ENCODE measurements at places on chromosomes 5 and 9. TPM values are rescaled to one million over a fixed set of nuclear protein-coding genes. Genes with fewer than 3 reads are reported as not detected.

The S100Z gene
- 4.2 TPM for total RNA-seq

The ENTPD2 gene
- total RNA-seq = not detected

The AGXT2 gene
- total RNA-seq = not detected

The TRIM7 gene
- total RNA-seq = 4.0 TPM

The TJP2 gene
- total RNA-seq = 26.2 TPM

DNA sequence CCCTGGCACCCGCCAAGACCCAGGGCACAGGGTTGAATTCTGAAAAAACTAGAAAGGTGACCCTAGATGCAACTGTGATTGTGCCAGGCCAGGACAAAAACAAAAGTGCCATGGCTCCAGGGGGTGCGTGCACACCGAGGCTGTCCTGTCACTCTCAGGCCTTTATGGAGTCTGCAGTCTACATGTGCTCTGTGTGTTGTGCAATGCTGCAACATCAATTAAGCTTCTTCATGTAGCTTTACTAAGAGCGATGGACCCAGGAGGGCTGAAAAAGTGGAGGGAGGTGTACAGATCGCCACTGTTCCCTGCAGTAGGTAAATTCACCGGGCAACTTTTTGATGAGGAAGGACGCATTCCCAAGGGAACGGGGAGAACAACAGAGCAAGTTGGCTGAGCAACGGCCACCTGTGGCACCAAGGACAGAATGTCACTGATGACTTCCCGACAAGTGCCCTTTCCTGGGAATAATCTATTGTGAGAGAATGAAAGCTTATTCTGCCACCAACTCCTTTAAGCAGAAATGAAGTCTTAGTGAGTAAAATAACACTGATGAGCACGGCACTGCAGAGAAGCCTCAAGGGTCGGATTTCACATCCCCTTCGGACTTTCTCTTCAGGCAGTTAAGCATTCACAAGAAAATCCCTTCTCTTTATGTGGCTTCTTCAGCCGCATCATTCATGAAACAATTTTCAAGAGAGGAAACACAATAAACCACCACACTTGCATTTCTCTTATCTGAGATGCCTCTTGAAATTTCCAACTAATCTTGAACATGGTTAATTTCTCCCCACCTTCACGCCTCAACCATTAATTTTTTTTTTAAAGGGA lies 149.6 kb downstream of the DROSHA start:
- DNase-seq = no peak

DNA sequence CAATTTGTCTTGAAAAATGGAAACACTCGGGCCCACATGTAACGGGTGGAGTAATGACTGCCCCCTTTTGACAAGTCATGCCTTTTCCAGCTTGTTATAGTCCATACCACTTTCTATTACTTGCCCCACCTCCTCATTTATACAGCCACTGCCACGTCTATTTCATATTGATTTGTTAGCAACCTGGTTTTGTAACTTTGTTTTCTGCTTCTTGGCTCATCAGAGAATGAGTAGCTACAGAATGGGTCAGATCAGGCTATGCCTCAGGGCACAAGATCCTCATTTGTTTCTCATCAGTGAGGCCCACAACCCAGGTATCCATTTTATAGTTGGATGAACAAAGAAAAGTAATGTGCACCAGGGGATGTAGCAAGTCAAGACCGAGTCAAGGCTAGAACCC lies 1.7 kb downstream of the GFRA3 start:
- DNase-seq = no peak

- DNase-seq = peak; percentile 20
These were observed 26.7 kb downstream of the NDUFS6 start for GRCh38 chr5:1827886-1828397.

- DNase-seq = no peak
These were observed 87.4 kb downstream of the LMX1B start for GRCh38 chr9:126700903-126701812.

GRCh38 chr5:34657274-34657921 lies 1.3 kb downstream of the RAI14 start:
- no peak for DNase-seq

DNA sequence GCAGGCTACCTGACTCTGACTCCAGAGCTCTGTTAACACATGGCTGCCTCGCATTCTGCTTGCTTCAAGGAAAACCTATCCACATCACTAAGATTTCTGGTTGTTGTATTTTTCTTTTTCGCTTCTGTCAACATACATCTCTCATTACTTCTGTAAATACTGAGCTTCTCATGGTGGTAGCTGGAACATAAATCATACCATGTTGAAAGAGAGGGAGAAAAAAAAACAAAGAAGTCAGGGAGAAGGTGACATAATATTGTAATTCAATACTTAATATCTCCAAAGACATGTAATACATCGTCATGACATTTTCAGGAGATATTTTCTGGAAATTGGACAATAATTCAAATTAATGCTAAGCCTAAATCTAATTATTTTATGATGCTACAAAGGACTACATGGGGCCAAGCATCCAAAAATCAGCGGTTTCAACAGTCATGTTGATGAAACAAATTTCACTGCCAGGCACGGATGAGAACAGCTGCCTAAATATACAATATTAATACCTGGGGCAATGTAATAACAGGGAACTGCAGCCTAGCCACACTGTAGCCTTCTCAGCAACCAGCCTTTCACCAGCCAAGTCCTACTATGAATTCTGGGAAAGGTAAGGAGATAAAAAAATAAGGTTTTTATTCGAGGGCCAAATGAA lies 332.0 kb downstream of the TRIM32 start:
- no peak for DNase-seq

GRCh38 chr5:132064140-132064539 lies 3.7 kb downstream of the IL3 start:
- DNase-seq = no peak

GRCh38 chr5:97550164-97550563 lies 367.1 kb upstream of the RIOK2 start:
- DNase-seq = no peak

- DNase-seq = no peak
These were observed 139.5 kb downstream of the RGS3 start for GRCh38 chr9:113603048-113603375.

DNA sequence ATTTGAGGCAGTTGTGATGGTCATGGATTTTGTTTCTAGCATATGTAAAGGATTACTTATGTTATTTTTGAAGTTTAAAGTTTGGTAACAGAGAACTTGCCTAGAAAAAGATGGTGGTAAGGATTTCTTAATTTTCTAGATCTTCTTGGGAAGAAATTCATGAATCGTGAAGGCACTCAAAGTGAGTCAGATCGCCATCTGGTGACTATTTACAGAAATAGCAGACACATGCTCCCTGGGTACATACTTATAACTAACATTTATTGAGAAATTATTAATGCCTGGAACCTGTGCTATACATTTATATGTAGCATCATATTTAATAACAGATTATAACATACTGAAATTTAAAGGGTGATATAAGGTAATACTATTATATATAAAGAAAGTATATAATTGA lies 299.7 kb downstream of the IZUMO3 start:
- DNase-seq = no peak

- DNase-seq = no peak
These were observed 203.2 kb downstream of the IZUMO3 start for GRCh38 chr9:24342457-24342856.

DNA sequence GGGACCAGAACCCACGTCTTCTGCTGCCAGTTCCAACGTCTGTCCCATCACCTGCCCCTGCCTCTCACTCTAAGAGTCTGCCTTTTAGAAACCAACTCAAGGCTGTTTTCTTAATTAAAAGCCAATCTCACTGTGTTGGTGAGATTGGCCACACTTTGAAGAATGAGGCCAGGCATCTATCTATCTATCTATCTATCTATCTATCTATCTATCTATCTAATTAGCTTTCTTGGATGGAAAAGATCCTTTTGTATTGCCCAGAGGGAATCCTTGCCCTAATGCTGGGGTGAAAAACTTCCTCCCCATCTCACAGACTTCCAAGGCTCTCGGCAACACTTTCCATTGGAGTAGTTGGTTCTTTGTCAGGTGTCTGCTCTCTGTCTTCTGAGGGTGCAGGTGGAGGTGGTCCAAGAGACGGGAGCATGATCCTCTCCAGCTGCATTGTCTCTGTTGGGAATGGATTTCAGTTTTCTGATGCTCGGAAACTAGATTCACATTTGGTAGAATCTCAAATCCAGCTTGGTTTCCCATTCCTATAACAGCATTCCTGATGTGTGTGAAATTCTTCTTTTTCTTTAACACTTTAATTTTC lies 57.9 kb downstream of the GALNT12 start:
- DNase-seq = no peak
